Aortic smooth muscle cell (primary cell): ENCODE measurements at places on chromosomes 6 and 20. TPM values are rescaled to one million over a fixed set of nuclear protein-coding genes. Genes with fewer than 3 reads are reported as not detected.

Gene LAMA2
- total RNA-seq = 109 and 138 TPM in 2 replicates

Gene ARMC2
- 1.9 and 2.6 TPM in 2 replicates for total RNA-seq

Gene WFDC2
- total RNA-seq = not detected in 2 replicates

Gene BPIFB4
- not detected in 2 replicates for total RNA-seq

Gene PRKN
- total RNA-seq = 3.2 and 4.2 TPM in 2 replicates

Gene RSPO4
- total RNA-seq = not detected in 2 replicates

Gene HRH3
- not detected in 2 replicates for total RNA-seq

Gene HLA-DQB1
- not detected in 2 replicates for total RNA-seq

Gene DYNLT2
- total RNA-seq = 0.81 and 1.1 TPM in 2 replicates

Gene B3GAT2
- total RNA-seq = not detected in 2 replicates

Gene RBPJL
- total RNA-seq = not detected in 2 replicates

Gene UST
- total RNA-seq = 30.1 and 32.4 TPM in 2 replicates

Gene BHLHE23
- not detected in 2 replicates for total RNA-seq

Gene GRM1
- 0.06 and 0.13 TPM in 2 replicates for total RNA-seq

Gene FOXQ1
- 0.06 TPM in 1 of 2 replicates, not detected in the other for total RNA-seq

Gene HLA-DMB
- total RNA-seq = 0.13 TPM in 1 of 2 replicates, not detected in the other

Gene PPP1R14C
- 11.3 and 22.9 TPM in 2 replicates for total RNA-seq

Gene RAET1E
- total RNA-seq = 0.56 and 1.8 TPM in 2 replicates

Gene LAMA4
- total RNA-seq = 358 and 568 TPM in 2 replicates

Gene FAM83B
- not detected in 2 replicates for total RNA-seq

Gene SLC26A8
- 0.26 and 0.31 TPM in 2 replicates for total RNA-seq

Gene BTN1A1
- under 0.01 TPM in 1 of 2 replicates, not detected in the other for total RNA-seq

Gene CST7
- not detected in 2 replicates for total RNA-seq

Gene CHMP4B
- total RNA-seq = 38.0 and 58.0 TPM in 2 replicates

Gene MDFI
- total RNA-seq = 0.19 and 0.26 TPM in 2 replicates

Gene KCNK16
- not detected in 2 replicates for total RNA-seq

Gene ENPP1
- total RNA-seq = 1.9 and 2.0 TPM in 2 replicates

Gene EDN3
- not detected in 2 replicates for total RNA-seq

Gene RPS6KA2
- total RNA-seq = 64.6 and 84.6 TPM in 2 replicates

Gene ZNF391
- 0.13 and 0.56 TPM in 2 replicates for total RNA-seq

Gene HTR1E
- total RNA-seq = not detected in 2 replicates

Gene TXLNB
- total RNA-seq = 0.13 and 0.19 TPM in 2 replicates

Gene TMEM63B
- 19.4 and 21.5 TPM in 2 replicates for total RNA-seq

Gene MTFR2
- 1.3 and 3.2 TPM in 2 replicates for total RNA-seq

Gene ADGRG6
- under 0.01 and 0.12 TPM in 2 replicates for total RNA-seq

Gene PTK6
- total RNA-seq = 0.12 and 0.13 TPM in 2 replicates

Gene MAS1
- under 0.01 TPM in 2 replicates for total RNA-seq

Gene C6orf15
- total RNA-seq = not detected in 2 replicates

Gene RHAG
- total RNA-seq = 0.06 TPM in 1 of 2 replicates, not detected in the other

Gene FRK
- total RNA-seq = 0.79 and 1.6 TPM in 2 replicates

Gene CBLN4
- total RNA-seq = not detected in 2 replicates

Gene SLC32A1
- not detected in 2 replicates for total RNA-seq

Gene CCN6
- not detected in 2 replicates for total RNA-seq

Gene POM121L2
- total RNA-seq = not detected in 2 replicates

Gene CHRNA4
- not detected in 2 replicates for total RNA-seq

Gene GPLD1
- 0.75 and 0.92 TPM in 2 replicates for total RNA-seq

Gene CARMIL1
- 28.3 and 33.7 TPM in 2 replicates for total RNA-seq

Gene TRDN
- not detected in 2 replicates for total RNA-seq

Gene KCNB1
- total RNA-seq = under 0.01 and 0.19 TPM in 2 replicates
